ENCODE measurements at places on chromosomes 13 and 19.

DNA sequence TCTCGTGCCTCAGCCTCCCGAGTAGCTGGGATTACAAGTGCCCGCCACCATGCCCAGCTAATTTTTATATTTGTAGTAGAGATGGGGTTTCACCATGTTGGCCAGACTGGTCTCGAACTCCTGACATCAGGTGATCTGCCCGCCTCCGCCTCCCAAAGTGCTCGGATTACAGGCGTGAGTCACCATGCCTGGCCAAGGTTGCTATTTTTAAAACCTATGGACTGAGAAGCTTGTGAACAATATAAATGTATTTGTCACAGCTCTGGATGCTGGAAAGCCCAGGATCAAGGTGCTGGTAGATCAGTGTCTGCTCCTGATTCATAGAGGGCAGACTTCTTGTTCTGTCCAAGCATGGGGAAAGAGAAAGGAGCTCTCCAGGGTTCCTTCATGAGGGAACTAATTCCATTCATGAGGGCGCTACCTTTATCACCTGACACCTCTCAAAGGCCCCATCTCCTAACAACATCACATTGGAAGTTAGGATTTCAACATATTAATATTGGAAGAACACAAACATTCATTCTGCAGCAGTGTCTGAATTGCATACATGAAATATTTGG lies 16.1 kb downstream of the CARD8 start:
- no peak for DNase-seq

GRCh38 chr13:32036126-32036695 lies 4.6 kb downstream of the FRY start:
- DNase-seq, result no peak

GRCh38 chr19:29454109-29454508 lies 71.7 kb upstream of the VSTM2B start:
- no peak for DNase-seq

GRCh38 chr13:27442797-27443196 lies 7.6 kb downstream of the MTIF3 start:
- DNase-seq, result no peak

DNA sequence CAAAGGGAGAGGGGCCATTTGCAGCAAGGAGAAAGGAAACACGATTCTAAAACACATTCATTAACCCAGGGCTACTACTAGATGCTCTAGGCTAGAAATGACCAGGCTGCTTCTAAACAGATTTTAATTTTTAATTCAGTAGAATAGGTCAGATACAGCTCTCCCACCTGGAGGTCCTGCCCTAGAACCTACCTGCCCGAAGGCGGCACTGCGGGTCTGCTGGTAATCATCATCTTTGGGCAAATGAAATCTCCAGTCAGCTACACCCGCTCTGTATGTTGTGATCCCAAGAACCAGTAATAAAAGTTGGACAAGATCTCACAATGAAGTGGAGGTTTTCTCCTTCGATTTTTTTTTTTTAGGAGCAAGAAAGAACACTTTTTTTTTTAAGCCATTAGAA lies 345.3 kb downstream of the ENOX1 start:
- no peak for DNase-seq

- no peak for DNase-seq
Observed at GRCh38 chr19:14661372-14661924, 13.2 kb downstream of the ADGRE3 start.

All from NCI-H748 treated with DMSO at 0.1 percent for 48 hours (cell line).